ENCODE measurements at places on chromosomes 7 and 10.
A peak's percentile ranks its signal among the peaks of the same experiment; 100 is the strongest.

- peak; percentile 12 for DNase-seq
These were observed 99.3 kb upstream of the THSD7A start for GRCh38 chr7:11931307-11931706.

- DNase-seq, result no peak
These were observed 53.1 kb upstream of the DPYSL4 start for GRCh38 chr10:132133449-132134240.

- DNase-seq, result no peak
These were observed 41.2 kb upstream of the UBE3C start for GRCh38 chr7:157097569-157097968.

- DNase-seq, result no peak
These were observed 88.3 kb upstream of the TMEM248 start for GRCh38 chr7:66832531-66833351.

Measured in astrocyte of the hippocampus (primary cell).